Globus pallidus (tissue), 1 donor: ENCODE measurements at places on chromosomes 13 and 19.

- no peak for DNase-seq
These were observed 306.9 kb upstream of the KLHL1 start for GRCh38 chr13:70415136-70415535.

- DNase-seq: no peak
These were observed 294.0 kb upstream of the MIR17HG start for GRCh38 chr13:91053318-91054065.

DNA sequence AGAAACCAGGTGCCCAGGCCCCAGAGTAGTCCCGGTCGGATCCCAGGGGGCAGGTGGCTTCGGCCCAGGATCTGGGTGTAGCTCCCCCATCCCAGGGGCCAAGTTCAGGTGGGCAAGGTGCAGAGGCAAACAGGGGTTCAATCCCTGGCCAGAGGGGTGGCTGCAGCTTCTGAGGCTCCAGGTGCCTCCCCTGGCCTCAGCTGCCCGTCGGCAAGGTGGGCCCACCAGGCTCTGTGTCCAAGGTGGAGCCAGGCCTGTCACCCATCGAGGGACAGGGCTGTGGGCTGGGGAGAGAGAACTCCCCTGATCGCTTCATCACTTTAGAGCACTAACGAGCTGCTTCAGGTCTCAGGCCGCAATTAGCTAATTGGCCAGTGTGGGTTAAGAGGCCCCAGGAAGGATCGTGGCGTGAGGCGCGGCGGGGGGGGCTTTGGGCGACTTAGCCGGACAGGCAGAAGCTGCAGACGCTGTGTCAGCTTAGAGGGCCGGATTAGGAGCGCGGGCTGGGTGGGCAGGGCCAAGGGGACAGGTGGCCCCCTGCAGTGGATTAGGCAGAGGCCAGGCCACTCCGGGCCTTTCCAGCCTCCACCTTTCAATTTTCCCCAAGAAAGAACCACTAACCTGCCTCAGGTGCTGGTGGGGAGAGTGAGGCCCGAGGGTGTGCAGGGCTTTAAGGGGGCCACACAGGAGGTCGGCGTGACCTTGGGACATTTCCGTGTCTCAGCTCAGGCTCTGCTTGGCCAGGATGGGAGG is 2.8 kb upstream of the RAX2 start:
- no peak for DNase-seq

- DNase-seq: no peak
These were observed 5.6 kb downstream of the FFAR3 start for GRCh38 chr19:35363711-35364425.

GRCh38 chr13:96963786-96964475 is 30.3 kb downstream of the OXGR1 start:
- no peak for DNase-seq

GRCh38 chr13:69551193-69551592 is 556.4 kb upstream of the ATXN8OS start:
- no peak for DNase-seq

DNA sequence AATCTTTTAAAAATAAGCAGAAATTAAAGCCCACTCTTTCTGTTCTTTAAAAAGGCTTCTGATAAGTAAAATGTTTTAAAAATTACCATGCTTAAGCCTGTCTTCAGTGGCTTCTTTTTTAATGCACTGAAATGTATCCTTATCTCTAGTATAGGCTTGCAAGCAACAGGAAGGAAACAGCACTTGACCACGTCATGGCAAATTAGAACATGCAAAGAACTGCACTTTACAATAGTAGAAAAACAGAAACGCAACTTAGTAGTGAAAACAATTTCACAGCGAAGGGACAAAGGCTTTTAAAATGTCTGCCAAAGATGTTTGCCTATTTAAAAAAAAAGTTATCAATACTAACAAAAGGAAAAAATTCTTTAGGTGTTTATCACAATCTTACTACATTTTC is 36.3 kb downstream of the ELF1 start:
- peak; percentile 74 for DNase-seq

DNA sequence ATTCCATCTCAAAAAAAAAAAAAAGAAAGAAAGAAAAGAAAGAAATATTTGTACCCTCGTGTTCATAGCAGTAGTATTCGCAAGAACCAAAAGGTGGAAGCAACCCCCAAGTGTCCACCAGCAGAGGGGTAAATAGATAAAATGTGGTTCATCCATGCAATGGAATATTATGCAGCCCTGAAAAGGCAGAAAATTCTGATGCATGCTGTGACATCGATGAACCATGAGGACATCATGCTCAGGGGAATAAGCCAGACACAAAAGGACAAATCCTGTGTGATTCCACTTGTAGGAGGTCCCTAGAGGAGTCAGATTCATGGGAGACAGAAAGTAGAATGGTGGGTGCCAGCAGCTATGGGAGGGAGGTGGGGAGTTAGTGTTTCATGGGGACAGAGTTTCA is 6.4 kb upstream of the LRRC8E start:
- no peak for DNase-seq

GRCh38 chr13:60463787-60464186 is 66.8 kb downstream of the TDRD3 start:
- DNase-seq: no peak

- no peak for DNase-seq
These were observed 5.9 kb downstream of the CLPTM1 start for GRCh38 chr19:44960906-44961728.

DNA sequence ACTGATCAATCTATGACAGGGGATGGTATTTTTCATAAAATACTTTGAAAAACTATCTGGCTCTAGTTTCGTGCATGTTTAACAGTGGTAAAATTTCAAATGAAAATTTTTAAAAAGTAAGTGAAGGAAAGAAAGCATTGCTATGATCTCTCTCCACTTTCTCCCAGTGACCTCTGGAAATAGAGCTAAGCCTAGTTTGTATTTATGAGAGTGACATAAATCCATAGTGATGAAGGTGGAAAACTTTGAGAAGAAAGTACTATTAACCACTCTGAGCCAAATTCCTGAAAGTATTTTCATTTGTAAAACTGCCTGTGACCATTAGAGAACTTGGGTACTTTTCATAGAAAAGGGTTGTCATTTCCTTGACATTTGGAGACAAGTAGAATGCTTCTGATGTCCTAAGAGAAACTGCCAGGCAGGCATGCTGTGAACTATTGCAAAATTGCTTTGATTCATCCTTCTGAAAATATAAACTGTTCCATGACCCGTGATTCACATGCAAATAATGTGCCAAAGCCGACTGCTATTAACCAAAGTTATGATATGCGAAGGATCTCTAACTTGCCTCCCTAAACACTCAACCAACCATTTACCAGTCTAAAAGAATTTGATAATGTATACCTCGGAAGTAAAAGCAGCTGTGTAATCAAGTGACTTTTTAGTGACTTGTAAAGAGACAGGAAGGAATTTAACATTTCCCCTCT is 133.2 kb downstream of the VWA8 start:
- DNase-seq: no peak

DNA sequence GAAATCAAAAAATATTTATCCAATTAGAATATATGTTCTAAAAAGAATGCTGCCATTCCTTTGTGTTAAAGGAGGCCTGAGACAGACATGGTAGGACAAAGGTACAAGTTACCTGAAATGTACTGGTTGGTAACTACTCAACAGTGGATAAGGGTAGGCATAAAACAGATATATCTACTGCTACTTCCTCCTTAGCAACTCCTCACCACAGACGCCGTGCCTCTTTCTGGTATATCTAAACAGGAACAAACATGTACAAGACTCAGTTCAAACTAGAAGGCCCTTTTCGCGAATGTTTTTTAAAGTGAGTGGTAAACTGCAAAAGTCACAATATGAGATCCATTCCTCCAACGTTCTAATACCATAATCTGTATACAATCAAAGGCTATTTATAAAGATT is 86.9 kb downstream of the TBC1D4 start:
- peak; percentile 13 for DNase-seq

- no peak for DNase-seq
These were observed 4.8 kb downstream of the TJP3 start for GRCh38 chr19:3712663-3713611.

DNA sequence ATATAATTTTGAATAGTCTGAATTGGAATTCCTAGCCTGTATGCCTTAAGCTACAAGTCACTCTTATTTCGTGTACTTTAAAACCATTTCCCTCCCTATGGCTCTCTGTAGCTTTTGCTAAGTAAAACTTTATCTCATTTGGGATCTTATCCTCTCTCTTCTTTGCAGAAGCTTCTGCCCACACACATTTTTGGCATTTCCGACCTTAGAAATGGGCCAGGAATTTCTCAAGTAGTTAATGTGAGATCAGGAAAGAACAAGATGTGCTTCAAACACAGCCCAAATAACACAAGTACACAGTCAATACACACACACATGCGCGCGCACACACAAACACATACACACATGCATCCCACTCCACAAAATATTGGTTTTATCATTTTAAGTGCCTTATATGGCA is 931.0 kb upstream of the MIR17HG start:
- no peak for DNase-seq

GRCh38 chr19:30710721-30711120 is 338.5 kb downstream of the ZNF536 start:
- no peak for DNase-seq

DNA sequence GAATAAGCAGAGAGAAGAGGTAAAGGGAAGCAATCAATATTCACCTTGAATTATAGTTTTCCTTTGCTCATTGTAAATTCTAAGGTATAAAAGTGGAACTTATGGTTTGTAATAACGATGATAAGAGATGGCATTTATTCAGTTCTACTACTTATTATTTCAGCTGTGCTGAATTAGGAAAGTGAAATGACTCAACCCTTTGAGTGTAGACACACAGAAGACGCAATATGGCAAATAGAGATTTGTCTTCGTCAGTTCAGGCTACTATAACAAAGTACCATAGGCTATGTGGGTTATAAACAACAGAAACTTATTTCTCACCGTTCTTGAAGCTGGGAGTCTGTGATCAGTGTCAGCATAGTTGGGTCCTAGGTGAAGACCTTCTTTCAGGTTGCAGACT is 713.0 kb upstream of the PCDH9 start:
- no peak for DNase-seq

DNA sequence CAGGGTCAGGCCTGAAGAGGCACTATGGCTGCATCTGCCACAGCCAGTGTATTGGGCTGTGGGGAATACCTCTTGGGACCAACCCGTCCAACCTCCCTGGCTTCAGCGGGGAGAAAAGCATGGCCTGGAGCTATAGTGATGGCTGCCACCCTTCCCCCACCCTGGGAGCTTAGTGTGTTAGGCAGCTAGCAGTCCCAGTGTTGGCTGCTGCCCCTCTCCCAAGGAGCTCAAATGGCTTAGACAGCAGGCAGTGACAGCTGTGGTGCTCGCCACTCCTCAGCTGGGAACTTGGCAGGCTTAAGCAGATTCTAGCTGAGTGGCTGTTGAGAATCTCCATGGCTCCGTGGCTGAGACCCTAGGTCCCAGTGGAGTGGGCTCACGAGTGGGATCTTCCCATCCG is 19.7 kb downstream of the ACOD1 start:
- DNase-seq: no peak

DNA sequence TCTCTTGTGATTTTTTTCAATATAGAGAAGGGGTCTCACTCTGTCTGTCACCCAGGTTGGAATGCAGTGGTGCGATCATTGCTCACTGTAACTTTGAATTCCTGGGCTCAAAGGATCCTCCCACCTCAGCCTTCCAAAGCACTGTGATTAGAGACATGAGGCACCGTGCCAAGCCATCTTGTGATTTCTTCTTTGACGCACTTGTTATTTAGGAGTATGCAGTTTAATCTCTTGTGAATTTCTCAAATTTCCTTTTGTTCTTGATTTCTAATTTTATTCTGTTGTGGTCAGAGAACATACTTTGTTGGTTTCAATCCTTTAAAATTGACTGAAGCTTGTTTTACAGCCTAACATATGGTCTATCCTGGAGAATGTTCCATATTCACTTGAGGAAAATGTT is 14.5 kb downstream of the IPO5 start:
- no peak for DNase-seq

DNA sequence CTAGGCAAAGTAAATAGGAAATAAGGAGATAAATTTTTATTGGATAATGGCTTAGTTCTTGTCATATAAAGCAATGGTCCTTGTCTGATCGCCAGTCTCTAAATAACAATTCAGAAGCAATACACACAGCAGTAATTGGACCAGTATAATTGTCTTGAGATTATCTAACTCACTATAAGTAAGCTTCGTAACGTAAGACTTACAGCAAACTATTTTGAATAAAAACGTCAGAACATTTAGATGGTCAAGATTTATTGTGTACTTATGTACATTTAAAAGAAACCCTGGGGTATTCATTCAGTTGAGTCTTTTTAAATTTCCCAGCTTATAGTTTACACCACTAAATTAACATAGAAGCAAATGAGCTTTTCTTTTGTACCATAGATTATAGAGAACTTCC is 20.2 kb upstream of the TRPC4 start:
- DNase-seq: no peak
